ENCODE measurements at places on chromosomes 13 and 19. TPM values are rescaled to one million over a fixed set of nuclear protein-coding genes. Genes with fewer than 3 reads are reported as not detected.

KCNC3 gene
- total RNA-seq, result 1.4 TPM

PROZ gene
- total RNA-seq, result not detected

ANGPTL4 gene
- total RNA-seq, result not detected

SULT2A1 gene
- total RNA-seq, result not detected

NLRP4 gene
- total RNA-seq, result not detected

IRGC gene
- not detected for total RNA-seq

IGLON5 gene
- total RNA-seq, result not detected

CAMSAP3 gene
- not detected for total RNA-seq

MBD3L2 gene
- not detected for total RNA-seq

IL17D gene
- not detected for total RNA-seq

FBL gene
- 194 TPM for total RNA-seq

RASIP1 gene
- total RNA-seq, result 0.22 TPM

GPR18 gene
- total RNA-seq, result 8.6 TPM

All from CD4-positive, CD25-positive, alpha-beta regulatory T cell (primary cell).